ENCODE measurements at places on chromosomes 16 and 17.

DNA sequence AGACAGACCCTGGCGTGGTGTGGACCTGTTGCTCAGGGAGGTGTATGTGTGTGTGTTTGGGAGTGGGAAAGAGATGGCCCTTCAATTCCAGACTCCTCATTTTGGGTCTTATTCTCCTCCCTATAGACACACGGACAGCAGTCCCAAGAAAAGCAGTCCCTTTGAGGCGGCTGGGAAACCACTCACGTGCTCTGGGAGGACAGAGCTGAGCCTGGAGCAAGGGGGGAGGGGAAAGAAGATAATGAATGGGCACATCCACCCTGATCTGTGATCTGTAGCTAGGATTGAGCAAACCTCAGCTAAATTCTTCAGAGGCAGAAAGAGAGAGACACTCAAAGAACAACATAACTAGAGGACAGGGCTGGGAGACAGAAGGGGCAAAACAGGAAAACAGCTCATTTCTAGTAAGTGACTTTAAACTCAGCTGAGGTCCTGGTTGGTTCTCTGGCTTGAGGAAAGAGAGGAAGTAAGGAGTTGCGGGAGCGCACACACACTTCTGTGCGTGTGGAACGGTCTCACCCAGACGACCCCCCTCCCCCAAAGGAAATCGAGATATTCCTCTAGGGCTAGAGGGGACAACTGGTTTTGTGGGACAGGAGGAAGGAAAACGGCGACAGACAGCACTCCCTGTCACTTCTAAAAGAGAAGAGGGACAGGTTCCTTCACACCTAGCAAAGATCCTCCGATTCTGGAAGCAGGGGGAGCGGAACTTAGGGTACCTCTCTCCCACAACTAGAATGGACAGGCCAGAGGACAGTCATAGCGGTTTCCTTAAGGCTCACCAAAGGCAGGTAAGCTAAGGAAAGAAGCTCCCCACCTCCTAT, 658 bp downstream of the RAB5C start:
- DNase-seq = no peak

GRCh38 chr17:75828076-75828400, 16.2 kb downstream of the UNC13D start:
- DNase-seq = no peak

- peak; percentile 11 for DNase-seq
Observed at GRCh38 chr17:68613739-68614298, 12.7 kb upstream of the FAM20A start.

DNA sequence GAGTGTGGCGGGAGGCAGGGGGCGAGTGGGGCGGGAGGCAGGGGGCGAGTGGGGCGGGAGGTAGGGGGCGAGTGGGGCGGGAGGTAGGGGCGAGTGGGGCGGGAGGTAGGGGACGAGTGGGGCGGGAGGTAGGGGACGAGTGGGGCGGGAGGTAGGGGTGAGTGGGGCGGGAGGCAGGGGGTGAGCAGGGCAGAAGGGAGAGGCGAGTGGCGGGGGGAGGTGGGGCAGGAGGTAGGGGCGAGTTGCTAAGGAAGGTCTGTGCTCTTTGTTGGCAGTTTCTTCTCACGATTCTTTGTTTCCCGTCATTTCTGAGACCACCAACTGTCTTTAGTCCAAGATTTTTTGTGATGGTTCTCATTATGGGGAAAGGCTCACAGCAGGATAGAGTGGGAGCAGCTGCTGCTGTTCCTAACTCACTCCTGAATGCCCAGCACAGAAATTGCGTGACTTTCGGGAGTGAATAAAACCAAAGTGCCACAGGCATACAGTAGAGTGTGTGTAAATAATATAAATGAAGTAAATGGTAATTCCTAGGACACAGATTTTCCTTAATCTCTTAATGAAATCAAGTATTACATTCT, 44.7 kb downstream of the COG7 start:
- DNase-seq = no peak

DNA sequence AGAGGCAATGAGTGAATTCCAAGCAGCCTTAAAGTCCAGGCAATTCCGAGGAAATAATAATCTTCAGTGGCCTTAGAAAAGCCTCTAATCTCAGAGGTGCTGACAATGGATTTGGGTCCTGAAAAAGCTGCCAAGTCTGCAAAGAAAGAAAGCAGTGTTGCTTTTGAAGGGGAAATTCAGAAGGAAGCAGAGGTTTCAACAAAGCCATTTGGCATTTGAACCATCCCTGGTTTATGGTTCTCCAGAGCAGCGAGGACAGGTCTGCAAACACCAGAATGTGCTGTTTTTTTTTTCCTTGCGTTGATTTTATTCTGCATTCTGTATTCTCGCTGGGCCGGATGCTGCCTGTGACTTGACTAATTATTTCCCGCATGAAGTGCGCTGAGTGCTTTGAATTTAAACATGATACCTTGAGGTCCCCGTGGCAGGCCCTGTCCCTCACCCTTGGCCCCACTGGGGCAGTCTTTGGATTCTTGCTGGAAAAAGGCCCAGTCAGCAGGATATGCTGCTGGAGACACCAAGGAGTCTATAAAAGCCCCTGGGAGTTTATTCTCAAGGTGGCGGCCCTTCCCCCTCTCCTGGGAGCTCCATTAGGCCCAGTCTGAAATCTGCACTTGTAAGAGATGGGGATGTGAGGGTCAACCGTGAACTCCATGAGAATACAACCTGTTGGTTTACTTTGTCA, 338.3 kb downstream of the HAPSTR1 start:
- DNase-seq = no peak

- no peak for DNase-seq
Observed at GRCh38 chr17:68580236-68580770, 20.9 kb downstream of the FAM20A start.

GRCh38 chr17:61057257-61057656, 342.4 kb upstream of the TBX2 start:
- no peak for DNase-seq

DNA sequence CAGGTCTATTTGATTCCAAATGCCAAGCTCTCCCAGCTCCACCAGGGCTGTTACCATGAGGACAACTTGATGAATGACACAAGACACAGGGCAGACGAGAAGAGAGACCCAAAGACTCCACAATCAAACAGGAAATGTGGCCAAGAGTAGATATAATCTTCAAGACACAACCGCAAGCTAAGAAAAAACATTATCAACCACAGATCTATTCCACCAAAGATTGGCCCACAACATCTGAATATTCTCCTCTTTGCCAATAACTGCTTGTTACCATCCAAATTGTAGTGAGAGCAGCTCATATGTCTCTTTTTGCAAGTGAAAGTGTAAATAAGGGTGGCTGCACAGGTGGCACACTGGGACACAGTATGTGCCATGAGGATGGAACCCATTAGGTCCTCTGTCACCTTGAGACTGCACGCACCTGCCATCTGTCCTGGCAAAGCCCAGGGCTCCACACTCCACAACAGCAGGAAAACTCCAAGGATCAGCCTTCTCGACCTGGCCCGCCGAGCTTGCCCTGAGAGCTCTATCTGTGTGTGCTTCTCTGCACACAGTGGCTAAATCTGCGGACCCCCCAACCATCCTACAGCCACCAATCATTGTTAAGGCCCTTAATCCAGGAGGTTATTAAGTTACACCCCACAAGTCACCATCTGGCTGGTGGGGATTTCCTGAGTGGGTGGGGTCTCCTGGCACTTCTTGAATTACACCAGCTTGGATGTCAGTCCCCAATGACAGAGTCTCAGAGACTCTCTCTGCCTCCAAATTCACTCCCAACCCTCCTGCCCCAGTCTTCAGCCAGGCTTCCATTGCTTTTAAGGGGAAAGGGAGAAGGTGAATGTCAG, 50.5 kb downstream of the DYNLRB2 start:
- no peak for DNase-seq

GRCh38 chr17:57834146-57834741, 15.6 kb downstream of the MRPS23 start:
- peak; percentile 93 for DNase-seq

DNA sequence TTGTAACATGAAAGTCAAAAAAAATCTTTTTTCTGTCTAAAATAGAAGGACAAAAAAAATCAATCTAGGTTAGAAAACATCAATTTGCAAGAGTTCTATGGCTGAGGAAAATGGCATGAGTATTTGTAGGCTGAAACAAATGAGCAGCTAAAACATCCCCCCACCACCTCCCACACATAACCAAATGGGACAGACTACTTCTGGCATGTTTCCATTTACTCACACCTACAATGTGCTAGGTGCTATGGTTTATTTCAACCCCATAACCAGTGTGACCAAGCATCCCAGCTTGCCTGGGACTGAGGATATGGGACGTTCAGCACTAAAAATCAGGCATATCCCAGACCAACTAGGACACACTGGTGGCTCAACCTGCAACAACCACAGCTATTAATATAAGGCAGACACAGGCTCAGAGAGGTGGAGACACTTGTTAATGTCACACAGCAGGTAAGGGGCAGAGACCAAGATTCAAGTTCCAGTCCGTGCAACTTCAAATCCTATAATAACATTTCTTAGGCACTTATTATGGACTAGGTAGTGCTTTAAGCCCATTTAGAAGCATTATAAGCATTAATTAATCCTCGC, 96.0 kb downstream of the XYLT1 start:
- no peak for DNase-seq

DNA sequence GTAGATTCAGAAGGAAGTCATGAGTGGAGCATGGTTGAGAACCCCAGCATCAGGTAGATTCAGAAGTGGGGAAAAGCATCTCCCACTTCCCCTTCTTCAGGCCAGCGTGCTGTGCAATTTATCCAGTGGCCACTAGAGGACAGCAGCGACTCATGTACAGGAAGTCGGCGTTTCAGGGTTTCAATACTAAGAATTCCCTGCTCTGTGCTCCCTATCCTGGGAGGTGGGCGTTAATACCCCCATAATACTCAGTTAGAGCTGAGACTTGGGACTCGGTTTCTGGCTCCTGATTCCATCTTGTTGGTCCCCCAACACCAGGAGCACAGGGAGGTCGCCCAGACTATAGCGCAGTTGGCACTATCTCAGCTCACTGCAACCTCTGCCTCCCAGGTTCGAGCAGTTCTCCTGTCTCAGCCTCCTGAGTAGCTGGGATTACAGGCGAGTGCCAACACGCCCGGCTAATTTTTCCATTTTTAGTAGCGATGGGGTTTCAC, 75.3 kb upstream of the AMZ2 start:
- DNase-seq = peak; percentile 77

- DNase-seq = no peak
Observed at GRCh38 chr16:89805136-89805905, 11.1 kb downstream of the FANCA start.

DNA sequence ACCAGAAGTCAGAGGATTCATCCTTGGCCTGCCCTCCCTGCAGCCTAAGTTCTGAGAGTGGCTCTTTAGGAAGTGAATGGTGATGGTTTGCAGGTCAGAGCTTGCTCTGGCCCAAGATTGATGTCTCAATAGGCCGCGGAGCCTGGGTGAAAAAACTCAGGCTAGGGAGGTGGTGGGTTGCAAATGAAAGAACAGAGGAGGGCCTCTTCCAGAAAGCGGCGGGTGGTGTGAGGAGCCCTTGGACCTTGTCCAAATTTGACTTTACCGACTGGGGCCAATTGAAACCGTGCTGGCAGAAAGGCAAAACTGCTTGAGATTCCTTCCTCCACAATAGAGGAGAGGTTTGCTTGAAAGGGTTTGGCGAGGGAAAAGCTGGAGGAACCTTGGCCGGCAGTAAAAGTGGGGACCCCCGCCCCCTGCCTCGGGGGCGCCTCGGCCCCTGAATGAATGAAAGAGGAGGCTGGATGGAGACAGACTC, 331.3 kb downstream of the SEC14L1 start:
- no peak for DNase-seq

All from NCI-H510A treated with DMSO at 0.1 percent for 48 hours (cell line).